ENCODE measurements at places on chromosomes 7 and 10.

DNA sequence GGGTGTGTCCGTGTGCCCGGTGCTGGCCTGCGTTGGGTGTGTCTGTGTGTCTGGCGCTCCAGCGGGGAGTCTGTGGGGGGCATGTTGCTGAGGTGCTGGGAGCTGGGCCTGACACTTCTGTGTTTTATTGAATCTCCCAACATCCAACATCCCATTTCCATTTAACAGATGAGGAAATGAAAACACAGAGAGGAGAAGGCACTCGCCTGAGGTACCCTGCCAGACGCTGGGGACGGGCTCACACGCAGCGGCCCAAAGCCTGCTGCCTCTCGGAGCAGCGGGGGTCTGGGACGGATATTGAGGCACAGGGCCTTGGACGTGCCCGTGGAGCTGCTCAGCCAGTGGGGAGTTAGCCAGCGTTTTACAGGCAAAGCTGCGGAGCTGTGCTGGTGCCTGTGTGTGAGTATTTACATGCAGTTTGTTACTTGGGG, 133.9 kb downstream of the DNAJB6 start:
- DNase-seq: no peak

- no peak for DNase-seq
Measured at GRCh38 chr10:17782921-17783665, 26.1 kb upstream of the MRC1 start.

DNA sequence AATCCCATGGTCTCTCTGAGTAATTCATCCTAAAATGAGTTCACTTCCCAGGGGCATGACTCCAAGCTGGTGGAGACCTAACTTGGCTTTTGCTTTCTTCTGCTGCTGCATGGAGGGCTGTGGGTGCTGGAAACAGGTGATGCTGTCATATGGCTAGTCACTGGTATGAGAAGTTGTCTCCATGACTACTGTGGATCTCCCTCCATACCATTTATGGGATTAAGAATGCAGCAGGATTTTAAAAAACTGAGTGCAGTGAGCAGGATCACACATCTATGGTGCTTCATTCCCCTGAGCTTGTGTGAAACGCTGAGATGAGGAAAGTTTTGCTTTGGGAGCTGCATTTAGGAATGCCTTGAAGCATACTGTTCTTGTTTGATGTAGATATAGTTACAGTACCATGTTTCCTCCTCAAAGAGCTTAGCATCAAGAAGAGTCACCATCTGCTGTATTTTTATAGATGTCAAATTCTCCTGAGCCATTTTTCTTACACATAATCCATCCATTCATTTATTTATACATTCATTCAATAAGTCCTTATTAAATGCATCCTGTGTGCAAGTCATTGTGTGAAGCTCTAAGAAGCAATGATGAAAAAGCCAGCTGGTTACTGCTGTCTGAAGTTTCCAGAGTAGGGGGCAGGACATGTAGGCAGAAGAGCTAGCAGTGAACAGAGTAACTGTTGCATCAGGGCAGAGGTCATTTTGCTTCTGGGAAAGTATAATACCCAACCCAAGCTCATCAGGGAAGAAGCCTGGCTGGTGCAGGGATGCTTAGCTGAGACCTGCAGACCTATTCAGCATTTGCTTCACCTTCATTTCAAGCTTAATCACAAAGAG, 534.8 kb downstream of the AUTS2 start:
- no peak for DNase-seq

DNA sequence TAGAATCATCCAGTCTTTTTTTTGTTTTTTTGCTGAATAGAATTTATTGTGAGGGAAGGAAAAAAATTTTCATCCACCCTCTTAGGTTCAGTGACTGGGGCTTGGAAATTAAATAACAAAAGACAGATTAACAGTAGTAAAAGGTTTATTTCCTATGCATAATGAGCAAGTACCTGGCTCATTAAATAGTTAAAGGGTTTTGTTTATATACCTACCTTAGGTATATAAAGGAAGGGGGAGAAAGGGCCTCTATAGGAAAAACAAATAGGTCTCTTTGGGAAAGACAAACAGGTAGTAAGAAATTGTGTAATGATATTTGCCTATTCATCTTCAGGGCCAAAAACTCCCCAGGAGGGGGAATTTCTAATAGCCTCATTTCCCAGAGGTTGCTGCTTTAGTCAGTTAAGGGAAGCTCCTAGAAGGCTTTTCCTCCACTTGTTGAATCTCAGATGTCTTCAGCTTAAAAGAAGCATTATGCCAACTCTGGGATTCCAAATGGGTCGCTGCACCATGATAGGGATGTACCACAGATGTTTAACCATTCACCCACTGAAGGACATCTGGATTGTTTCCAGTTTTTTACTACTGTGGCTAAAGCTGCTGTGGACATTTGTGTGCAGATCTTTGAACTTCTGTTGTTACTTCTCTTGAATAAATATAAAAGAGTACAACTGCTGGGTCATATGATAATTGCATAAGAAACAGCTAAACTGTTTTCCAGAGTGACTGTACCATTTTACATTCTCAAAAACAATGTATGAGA, 11.3 kb downstream of the ACADSB start:
- DNase-seq: no peak

- no peak for DNase-seq
Measured at GRCh38 chr10:43801140-43801539, 152.5 kb upstream of the ZNF32 start.

DNA sequence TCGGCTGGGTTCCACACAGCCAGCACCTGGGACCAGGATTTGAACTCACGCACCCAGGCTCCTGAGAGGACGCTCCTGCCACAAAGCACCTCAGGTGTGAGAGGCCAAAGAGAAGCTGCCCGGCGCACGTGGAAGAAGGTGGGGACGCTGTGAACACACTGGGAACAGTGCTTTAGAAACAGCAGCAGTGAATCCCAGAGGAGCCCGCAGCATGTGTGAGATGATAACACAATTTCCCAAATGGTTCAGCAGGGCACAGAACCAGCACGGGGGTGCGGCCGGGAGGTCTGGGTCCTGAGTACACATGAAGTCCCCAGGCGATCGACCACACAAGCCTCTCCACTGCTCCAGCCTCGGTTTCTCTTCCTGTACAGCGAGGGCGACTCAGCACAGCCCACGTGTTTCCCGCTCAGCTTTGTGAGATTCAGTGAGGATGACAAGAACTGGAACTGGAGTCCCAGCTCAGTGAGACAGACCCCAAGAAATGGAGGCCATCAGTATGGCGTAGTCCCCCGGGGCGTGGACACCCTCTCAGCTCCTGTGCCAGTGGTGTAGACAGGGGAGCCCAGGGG, 188.3 kb downstream of the MAD1L1 start:
- DNase-seq: no peak

- no peak for DNase-seq
Measured at GRCh38 chr7:11170863-11171568, 197.3 kb downstream of the PHF14 start.

- DNase-seq: no peak
Measured at GRCh38 chr10:74831518-74832120, 5.2 kb downstream of the KAT6B start.

DNA sequence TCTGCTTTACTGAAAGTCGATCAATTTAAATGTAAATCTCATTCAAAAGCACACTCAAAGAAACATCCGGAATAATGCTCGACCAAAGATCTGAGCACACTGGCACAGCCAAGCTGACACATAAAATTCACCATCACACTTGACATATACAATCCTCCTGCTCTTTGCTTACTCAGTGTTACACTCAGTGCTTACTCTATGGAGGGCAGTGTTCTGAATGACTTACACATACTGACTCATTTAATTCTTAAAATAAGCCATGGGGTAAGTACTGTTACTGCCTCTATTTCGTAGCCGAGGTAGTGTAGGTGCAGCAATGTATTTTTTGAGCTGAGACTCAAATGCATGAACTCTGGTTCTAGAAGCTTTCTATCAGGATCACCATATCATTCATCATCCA, 421.5 kb upstream of the LRRN3 start:
- no peak for DNase-seq

DNA sequence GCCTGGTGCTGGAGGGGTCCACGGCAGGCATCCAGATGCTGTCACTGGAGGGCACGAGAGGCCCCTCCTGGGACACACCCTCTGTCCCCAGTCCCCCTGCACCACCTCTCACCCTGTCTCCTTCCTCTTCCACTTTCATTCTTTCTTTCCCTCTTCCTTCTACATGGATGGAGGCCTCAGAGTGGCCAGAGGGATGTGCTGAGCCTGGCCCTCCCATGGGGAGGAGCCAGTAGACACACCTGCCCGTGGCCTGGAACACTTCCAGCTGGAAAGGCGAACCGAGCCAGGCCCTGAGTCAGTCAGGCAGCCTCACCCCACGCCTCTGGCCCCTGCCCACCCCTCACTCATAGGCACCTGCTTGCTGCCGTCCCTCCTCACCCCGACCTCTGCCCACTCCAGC, 55.9 kb upstream of the MXI1 start:
- no peak for DNase-seq

DNA sequence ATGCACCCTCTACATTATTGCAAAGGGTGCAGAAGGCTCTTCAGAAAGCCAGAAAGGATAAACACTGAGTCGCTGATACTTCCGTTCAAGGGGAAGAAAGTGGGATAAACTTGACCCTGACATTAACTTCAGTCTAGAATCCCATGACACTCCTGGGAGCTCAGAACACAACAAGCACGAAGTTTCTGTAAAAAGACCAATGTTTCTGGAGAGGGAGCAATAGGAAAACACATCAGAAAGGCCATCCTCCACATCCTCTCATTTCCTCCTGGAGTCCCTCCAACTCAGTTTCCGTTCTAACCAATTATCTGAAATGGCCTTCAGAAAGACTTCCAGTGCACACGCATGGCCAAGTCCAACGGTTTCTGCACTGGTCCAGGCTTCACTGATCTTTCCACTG, 113.5 kb downstream of the SORBS1 start:
- no peak for DNase-seq

DNA sequence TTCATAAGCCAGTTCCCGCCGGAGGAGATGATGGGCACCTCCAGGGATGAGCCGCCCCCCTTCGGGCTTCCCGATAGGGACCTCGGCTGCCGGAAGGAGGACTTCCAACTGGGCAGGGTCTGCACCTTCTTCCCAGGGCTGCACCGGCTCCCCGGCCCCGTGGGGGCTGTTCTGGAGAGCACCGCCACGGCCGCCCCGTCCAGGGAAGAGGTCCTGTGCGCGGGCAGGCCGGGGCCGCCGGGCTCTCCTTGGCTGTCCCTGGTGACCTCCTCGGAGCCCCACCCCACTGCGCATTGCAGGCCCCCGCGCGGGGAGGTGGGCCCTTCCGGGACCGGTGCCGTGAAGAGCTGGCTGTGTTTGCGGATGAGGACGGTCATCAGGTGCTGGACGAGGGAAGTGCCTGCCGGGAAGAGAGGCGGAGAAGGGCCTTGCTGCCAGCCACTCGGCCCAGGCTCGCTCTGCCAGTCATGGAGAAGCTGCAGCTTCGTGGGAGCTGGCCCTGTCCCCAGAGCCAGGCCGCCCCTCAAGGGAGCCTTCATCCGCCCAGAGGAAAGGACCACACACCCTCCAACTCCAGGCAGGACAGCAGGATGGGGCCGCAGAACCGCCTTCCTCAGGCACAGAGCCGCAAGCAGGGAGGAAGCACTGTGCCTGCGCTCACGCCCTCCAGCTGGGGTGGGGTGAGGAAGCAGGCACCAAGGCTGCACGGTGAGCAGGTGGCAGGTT, 144.4 kb downstream of the MAPK8 start:
- no peak for DNase-seq

- no peak for DNase-seq
Measured at GRCh38 chr7:130490888-130491804, 739 bp upstream of the MEST start.
